ENCODE measurements at places on chromosomes 2 and 18.

- DNase-seq = no peak
These were observed 6.7 kb downstream of the CHMP3 start for GRCh38 chr2:86556508-86556907.

- no peak for DNase-seq
These were observed 855.7 kb downstream of the TRIB2 start for GRCh38 chr2:13572466-13572865.

DNA sequence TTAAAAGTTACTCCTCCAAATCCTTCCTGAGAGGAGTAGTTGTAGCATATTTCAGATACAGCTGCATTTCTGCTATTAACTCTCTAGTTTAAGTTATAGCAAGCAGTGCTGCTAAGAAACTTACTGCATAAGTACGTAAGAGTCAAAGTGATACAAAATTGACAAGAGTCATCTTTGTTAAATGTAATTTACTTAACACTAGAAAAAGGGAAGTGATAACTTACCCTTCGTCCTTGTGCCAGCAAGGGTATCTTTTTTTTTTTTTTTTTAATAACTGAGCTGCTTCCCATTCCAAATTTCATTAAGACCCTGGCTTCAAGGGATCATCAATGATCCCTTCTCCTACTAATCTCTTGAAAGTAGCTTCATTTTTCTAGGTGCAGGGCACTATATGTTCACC, 493.0 kb downstream of the PLCL1 start:
- no peak for DNase-seq

- DNase-seq = peak; percentile 39
These were observed 104.2 kb downstream of the SH3BP4 start for GRCh38 chr2:235055891-235056516.

DNA sequence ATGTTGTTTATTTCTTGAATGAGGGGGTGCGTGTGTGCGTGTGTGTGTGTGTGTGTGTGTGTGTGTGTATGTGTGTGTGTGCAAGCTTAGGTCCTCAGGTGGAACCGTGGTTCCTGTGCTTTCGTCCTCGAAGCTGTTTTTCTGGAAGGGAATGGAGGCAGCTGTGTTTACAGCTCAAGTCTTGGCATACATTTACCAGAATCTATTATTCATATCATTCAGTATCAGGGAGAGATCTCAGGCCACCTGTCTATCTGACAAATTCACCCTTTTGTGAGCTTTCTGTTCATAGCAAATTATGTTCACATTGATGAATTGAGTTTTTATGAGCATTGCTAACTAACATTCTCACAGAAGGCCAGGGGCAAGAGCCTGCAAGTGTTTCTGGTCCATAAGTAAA, 550.4 kb downstream of the ARHGAP15 start:
- no peak for DNase-seq

GRCh38 chr2:198456418-198456817, 652.0 kb downstream of the PLCL1 start:
- no peak for DNase-seq

DNA sequence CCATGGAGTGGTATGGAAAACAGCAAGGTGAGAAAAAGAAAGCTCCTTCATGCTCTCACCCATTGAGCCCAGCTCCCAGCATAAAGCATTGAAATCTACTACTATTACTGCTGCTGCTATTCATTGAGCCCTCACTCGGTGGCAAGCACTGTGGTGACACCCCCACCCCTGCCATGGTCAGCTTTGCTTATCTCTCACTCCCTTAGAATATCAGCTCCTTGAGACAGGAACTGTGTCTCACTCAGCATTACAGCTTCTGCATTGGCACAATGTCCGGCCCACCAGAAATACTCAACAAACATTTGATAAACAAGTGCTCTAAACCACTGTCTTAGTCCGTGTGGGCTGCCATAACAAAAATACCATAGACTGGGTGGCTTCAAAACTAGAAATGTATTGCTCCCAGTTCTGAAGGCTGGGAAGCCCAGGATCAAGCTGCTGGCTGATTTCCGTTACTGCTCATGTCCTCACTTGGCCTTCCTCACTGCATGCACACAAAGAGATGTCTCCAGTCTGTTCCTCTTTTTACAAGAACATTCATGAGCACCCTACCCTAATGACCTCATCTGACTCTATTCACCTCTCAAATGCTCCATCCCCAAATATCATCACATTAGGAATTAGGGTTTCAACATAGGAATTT, 116.3 kb downstream of the ZBTB7C start:
- no peak for DNase-seq

DNA sequence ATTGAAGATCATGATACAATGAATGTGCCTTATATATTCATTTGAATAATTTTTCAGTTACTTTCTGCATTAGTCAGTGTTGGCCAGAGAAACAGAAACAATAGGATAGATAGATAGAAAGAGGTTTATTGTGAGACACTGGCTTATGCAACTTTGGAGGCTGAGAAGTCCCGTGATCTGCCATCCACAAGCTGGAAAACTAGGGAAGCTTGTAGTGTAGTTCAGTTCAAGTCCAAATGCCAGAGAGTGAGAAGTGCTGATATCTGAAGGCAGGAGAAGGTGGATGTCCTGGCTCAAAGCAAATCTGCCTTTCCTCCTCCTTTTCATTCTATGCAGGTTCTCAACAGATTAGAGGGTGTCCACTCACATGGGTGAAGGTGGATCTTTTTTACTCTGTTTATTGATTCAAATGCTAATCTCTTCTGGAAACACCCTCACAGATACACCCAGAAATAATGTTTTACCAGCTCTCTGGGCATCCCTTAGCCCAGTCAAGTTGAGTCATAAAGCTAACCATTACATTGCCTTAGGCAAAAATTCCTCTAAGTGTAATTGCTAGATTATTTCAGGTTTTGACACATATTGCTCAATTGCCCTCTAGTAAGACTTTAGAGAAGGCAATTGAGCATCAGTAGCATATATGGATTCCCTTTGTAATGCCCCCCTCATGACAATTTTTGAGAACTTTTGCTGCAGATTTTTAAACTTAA, 341.4 kb downstream of the LPIN1 start:
- no peak for DNase-seq

DNA sequence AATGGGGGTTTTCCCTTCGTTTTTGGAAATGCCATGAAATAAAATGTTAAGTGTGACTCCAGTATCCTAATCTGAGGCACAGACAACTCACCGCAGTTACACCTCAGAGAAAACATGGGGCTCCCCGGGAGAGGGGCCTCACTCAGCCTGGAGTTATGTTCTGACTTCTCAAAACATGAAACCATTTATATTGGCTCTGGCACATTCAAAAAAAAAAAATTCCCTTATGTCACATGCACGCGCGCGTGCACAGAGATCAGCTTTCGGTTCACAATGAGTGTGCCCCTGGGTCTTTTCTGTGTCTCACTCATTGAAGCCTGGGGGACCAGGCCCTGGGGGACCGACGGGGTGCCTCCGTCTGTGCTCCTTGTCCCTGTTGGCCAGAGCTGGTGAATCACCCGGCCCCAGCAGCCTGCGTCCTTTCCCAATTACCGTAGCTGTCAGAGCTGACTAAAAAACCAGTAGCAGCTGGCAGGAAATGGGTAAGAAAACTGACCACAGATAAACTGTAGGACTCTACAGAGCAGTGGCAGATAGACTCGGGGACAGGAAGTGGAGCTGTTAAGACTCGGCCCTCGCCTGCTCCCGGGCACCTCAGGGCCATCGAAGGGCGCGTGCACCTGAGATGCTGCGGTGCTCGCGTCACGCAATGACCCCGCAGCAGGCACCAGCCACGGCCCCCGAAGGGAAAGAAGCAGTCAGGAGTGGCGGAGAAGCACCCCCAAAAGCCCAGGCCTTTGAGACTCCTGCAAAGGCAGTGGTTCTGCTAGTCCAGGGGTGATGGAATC, 138.3 kb upstream of the ID2 start:
- no peak for DNase-seq
